Fibroblast of the conjunctiva (primary cell): ENCODE measurements at places on chromosomes 2 and 18.
A peak's percentile ranks its signal among the peaks of the same experiment; 100 is the strongest.

DNA sequence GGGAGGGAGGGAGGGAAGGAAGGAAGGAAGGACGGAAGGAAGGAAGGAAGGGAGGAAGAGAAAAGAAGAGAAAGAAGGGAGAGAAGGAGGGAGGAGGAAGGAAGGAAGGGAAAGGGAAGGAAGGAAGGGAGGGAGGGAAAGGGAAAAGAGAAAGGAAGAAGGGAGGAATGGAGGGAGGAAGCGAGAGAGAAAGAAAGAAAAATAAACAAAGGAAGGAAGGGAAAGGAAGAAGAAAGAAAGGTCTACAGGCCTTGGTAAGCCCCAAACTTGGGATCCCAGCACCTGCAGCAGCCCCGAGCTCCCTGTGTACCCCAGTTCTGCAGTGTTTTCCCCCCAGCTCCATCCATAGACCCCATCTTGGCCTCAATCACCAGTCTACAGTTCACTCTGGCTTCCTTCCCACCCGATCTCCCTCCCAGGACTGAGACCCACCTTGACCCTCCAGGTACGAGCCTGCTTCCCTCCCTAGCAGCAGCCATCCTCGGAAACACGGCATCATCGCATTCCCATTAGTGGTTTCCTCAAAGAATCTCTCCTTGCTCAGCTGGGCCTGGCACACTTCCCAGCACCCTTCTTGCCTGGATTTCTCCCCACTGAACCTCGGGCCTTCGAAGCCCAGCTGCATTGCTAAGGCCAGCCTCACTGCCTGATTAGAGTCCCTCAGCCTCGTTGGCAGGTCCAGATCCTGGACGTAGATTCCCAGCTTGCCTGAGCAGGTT is 46.1 kb upstream of the SH3BP4 start:
- no peak for DNase-seq

- DNase-seq: peak; percentile 42
Measured at GRCh38 chr2:54176577-54176976, 61.2 kb downstream of the ACYP2 start.

DNA sequence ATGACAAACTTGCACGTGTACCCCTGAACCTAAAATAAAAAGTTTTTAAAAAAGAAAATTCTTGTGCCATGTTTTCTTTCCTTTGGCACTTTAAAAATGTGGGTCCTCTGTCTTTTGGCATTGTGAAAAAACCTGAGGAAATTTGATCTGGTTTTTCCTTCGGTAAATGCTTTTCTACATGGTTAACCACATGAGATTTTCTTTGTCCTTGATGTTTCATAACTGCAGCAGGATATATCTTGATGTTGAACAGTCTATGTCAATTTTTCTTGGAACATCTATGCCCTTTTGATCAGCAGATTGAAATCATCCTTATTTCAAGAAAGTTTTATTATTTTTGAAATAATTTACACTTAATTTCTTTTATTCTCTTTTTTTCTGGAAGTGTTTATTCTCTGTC is 109.1 kb downstream of the TMEM17 start:
- DNase-seq: no peak

DNA sequence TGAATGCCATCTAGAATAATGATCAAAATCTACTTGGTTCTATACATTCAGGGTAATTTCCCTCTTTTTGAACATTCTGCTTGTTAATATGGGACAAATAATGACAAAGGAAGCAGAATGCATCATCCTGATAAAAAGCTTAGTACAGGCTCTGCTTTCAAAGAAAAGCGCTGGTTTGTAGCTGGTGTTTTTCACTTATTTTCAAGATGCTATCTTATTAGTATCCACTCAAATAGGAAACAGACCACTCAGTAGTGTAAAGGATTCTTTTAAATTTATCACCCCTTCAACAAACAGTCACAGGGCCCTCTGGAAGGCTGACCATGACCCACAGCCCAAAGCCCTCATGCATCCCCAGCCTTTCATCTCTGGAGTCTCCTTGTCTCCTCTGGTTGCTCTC is 18.0 kb upstream of the AFF3 start:
- no peak for DNase-seq

DNA sequence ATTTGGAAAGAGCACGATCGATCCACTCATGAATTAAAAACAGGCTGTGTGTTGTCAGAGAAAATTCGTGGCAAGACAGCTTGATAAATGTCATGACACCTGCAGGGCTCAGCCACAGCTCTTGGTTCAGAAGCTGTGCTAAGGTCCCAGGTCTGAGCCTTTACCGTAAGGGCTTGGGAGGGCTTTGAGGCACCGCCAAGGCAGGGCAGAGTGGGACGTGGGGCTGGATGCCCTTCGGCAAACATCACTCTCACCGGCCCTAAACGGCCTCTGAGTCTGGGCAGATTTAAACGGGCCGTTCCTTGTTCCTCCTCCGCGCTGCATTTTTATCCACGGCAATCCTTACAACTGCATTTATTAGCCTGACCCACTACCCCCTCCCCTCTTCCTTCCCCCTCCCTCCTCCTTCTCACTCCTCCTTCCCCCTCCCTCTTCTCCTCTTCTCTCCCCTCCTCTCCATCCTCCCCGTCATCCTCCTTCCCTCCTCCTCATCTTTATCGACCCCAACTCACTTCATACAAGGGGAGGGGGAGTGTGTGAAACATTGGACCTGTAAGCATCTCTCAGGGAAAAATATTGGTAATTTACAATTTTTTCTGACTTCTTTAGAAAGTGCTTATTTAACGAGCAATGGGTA is 33.9 kb downstream of the MBP start:
- no peak for DNase-seq

- DNase-seq: no peak
Measured at GRCh38 chr2:158043181-158043948, 58.3 kb upstream of the UPP2 start.

DNA sequence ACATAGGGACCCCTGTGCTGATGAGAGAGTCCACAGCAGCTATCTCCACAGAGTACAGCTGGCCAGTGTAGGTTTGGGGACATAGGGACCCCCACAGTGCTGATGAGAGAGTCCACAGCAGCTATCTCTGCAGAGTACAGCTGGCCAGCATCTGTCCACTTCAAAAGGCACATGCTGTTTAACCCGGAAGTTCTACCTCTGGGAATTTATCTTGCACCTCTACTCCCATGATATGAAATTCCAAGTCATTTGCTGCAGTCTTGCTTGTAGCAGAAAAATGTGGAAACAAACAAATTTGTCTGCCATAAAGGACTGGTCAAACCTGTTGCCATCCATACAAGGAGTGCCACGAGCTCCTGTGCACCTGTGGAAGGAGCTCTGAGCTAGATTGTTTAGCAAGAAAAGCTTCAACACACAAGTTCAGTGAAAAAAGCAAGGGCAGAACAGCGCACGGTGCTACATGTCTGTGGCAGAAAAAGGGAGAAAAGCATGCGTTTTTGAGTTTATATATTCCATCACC is 33.1 kb downstream of the LRRFIP1 start:
- no peak for DNase-seq

DNA sequence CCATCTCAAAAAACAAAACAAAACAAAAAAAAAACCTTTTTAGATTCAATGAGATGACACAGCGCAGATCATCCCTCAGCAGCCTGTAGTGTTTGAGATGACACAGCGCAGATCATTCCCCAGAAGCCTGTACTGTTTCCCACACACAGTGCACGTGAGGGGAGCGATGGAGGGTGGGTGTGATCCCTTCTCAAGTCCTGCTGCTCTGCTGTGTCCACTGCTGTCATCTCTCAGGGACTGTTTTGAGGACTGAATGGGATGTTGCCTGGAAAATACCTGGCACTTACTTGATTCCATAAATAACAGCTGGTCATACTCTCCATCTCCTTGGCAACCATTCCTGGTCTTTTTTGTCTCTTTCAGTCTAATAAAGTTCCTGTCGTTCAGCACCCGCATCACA is 25.7 kb downstream of the TGOLN2 start:
- DNase-seq: no peak

DNA sequence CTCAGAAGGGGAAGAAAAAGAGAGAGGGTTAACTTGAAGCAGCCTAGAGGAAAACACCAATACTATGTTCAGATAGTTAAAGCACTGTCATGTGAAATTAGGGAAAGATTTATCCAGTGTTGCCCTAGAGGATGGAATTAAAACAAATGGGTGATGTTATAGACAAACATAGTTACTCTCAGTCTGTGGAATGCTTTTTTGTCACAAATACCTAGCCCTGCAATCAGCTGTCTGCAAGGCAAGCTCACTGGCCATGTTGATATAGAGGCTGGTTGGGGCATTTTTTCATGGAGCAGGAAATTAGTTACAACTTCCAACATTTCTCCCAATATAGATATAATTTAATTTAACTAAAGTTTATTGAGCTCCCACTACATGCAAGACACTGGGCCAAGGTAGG is 8.4 kb upstream of the RAB10 start:
- DNase-seq: no peak

DNA sequence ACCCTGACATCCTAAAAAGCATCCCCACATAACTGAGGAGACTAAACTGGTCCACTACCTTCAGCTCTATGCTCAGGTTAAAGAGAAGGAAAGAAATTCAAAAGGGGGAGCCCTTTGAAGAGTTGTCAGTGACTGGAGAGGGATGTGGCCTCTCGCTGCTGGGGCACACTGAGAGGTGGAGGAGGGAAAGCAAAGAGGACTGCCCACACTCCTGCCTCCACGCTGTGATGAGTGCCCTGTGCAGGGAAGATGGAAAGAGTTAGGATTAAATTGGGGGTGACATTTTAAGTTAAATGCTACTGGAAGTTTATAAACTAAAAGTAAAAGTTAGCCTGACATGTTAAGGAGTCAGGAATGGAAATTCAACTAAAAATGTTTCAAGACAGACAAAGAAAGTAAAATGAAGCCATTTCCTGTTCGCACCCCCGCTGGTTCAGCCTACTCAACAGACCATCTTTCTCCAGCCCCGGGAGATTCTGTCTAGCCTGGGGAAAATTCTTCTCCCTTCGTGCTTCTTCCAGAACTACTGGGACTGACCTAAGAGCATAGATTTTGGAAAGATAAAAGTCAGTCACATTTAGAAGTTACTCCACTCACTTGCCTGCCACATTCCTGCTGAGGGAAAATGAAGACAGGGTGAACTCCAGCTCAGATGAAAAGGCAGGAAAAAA is 17.8 kb upstream of the INO80C start:
- DNase-seq: no peak

DNA sequence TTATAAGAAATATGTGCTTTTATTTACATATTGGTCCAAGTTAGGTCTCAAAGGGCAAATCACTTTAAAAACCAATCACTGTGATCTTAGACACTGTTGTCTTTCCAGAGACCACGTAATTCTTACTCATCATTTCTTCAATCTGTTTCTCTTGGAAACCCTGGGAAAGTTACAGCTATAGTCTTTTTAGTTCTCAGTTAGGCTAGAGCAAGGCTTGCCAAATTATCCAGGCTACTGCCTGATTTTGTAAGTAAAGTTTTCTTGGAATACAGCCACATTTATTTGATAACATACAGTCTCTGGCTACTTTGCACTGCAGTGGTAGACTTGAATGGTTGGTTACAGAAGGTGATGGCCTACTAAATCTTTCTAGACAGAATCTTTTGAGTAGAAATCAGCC is 106.0 kb downstream of the KIAA1328 start:
- peak; percentile 8 for DNase-seq

GRCh38 chr2:209845666-209846065 is 74.0 kb downstream of the UNC80 start:
- DNase-seq: no peak

DNA sequence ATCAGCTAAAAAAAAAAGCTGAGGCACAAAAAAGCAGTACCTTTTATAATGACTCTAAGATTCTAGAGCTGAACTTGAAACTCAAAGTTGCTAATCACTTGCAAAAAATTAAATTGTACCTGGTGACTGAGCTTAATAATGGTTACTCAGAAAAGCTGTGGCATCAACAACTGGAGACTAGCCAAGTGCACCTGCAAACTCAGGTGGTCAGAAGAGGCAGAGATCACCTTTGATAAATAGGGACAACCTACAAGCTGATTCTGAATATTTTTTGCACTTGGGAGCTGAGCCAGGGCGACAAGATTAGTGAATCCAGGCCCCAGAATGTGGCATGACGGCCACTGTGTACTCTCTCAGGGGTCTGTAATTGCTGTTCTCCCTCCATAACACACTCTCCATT is 3.0 kb downstream of the ABHD3 start:
- no peak for DNase-seq

DNA sequence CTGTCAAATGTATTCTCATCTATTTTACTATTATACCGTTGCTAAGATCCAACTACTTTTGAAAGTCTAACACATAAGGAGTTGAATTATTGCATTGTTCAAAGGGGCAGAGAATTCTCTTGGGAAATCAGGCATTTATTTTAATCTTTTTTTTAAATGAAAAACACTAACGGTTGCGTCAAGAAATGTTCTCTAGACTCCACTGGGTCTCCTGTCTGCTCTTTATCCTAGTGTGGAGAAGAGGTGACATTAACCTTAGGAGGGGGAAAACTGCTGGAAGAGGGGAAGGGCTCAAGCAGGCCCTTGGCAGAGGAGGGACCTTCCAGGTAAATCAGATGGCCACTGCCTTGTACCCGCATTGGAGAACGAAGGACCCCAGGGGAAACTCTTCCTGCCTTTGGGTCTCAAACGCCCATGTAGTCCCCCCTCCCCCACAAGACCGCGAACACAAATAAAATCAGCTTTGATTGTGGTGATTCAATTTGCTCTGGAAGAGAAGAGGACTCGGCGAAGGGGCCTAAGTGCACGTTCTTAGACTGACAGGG is 1.1 kb upstream of the APCDD1 start:
- no peak for DNase-seq

DNA sequence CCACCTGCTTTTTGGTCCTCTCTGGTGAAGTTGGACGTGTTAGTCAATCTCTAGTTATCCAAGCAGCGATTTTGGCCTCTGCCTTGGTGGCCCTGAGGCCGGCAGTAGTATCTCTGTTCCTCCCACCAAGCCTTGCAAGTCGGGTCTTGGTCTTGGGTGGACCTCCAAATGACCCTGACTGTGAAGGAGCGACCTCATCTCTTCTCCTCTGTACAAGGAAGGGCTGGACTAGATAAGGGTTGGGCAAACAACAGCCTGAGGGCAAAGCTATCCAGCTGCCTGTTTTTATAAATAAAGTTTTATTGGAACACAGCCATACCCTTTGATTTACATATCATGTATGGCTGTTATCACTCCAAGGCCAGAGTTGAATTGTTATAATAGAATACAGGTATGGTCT is 74.6 kb upstream of the FOSL2 start:
- DNase-seq: no peak

GRCh38 chr2:230983566-230983965 is 12.4 kb upstream of the SPATA3 start:
- no peak for DNase-seq

- DNase-seq: no peak
Measured at GRCh38 chr2:10258726-10259125, 44.0 kb upstream of the HPCAL1 start.

- DNase-seq: no peak
Measured at GRCh38 chr2:39099870-39100728, 20.8 kb downstream of the SOS1 start.

DNA sequence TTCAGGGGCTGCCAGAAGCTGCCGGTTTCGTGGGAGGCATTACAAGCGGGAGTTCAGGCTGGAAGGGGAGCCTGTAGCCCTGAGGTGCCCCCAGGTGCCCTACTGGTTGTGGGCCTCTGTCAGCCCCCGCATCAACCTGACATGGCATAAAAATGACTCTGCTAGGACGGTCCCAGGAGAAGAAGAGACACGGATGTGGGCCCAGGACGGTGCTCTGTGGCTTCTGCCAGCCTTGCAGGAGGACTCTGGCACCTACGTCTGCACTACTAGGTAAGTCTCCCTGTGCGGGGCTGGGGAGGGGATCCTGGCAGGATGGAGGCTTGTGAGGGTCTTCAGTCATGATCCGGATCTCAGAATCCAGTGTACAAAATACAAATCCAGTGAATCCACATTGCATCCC is 17.8 kb downstream of the IL1R2 start:
- no peak for DNase-seq
